ENCODE measurements at places on chromosomes 2 and 18. TPM values are rescaled to one million over a fixed set of nuclear protein-coding genes. Genes with fewer than 3 reads are reported as not detected.

Gene ITPRIPL1
- 2.0 TPM for total RNA-seq

Gene CCDC148
- total RNA-seq: 1.6 TPM

Gene NT5DC4
- 2.7 TPM for total RNA-seq

Gene ABCB11
- 9.2 TPM for total RNA-seq

Gene ZAP70
- total RNA-seq: 1.4 TPM

Gene RTP5
- not detected for total RNA-seq

Gene RBMS1
- 87.9 TPM for total RNA-seq

Gene DAW1
- total RNA-seq: 0.68 TPM

Gene MTCL1
- 16.5 TPM for total RNA-seq

Gene SF3B6
- total RNA-seq: 158 TPM

Gene DCDC2C
- total RNA-seq: not detected

DNA sequence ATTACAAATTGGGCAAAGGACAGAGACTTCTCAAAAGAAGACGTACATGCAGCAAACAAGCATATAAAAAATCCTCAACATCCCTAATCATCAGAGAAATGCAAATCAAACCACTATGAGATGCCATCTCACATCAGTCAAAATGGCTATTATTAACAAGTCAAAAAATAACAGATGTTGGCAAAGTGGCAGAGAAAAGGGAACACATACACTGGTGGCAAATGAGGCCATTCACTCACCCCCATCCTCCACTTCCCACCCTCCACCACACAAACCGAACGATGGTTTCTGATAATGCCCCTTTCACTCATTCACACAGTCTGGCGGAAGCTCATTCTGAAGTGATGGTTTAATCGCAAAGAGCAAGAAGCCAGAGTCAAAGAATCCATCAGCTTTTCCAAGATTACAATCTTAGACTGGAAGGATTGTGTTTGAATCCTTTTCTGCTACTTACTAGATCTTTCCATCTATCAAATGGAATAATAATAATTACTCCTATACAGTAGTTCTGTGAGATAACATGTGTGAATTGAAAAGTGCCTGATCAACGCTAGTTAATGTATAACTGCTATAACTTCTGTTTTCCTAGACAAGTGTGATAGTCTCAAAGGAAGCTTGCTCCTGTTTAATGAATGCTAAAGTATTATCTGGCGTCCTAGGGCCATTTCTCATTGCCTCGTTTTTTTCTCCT, 16.9 kb upstream of the CD28 start:
- no peak for DNase-seq

GRCh38 chr18:75216911-75217689, 6.5 kb downstream of the TSHZ1 start:
- no peak for DNase-seq

- no peak for DNase-seq
These were observed 163.1 kb downstream of the TXNL1 start for GRCh38 chr18:56475250-56475649.

GRCh38 chr2:137023205-137023604, 257.9 kb downstream of the THSD7B start:
- no peak for DNase-seq

DNA sequence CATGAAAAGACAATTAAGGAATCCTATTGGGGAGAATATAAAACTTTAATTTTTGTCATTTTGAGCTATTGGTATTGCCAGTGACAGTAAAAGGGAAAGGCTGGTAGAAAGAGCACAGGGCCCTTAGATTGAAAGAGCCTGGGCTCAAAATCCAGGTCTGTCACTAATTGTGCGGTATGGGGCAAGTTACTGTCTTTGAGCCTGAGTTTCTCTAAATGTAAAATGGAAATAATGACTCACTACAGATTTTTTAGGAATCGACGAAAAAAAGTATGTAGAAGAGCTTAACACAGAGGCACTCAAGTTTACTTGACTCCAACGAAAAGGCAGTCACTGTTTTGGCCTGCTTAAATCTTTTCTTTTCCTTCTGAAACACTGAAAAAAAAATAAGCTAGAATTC, 7.0 kb downstream of the NDUFV2 start:
- DNase-seq: no peak

- no peak for DNase-seq
These were observed 101.6 kb upstream of the TTN start for GRCh38 chr2:178908810-178909209.

- no peak for DNase-seq
These were observed 5.3 kb downstream of the PROM2 start for GRCh38 chr2:95279435-95280035.

DNA sequence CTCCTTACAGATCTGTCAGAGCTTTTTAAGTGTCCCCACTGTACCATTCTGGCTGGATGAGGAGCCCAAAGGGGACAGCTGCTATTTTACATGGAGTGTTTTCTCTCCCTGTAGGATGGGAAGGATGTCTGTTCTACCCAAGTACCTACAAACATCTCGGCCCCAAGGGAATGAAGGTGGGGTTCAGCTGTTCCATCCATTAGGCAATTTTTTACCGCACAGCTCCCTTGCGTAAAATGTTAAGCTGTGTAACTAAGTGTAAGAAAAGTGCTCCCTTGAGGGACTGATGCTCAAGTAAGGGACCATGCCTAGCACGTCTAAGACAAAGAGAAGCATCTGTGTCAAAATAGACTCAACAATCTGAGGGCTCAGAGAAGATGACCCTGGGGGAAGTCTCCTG, 180.3 kb downstream of the MYO5B start:
- DNase-seq: no peak

DNA sequence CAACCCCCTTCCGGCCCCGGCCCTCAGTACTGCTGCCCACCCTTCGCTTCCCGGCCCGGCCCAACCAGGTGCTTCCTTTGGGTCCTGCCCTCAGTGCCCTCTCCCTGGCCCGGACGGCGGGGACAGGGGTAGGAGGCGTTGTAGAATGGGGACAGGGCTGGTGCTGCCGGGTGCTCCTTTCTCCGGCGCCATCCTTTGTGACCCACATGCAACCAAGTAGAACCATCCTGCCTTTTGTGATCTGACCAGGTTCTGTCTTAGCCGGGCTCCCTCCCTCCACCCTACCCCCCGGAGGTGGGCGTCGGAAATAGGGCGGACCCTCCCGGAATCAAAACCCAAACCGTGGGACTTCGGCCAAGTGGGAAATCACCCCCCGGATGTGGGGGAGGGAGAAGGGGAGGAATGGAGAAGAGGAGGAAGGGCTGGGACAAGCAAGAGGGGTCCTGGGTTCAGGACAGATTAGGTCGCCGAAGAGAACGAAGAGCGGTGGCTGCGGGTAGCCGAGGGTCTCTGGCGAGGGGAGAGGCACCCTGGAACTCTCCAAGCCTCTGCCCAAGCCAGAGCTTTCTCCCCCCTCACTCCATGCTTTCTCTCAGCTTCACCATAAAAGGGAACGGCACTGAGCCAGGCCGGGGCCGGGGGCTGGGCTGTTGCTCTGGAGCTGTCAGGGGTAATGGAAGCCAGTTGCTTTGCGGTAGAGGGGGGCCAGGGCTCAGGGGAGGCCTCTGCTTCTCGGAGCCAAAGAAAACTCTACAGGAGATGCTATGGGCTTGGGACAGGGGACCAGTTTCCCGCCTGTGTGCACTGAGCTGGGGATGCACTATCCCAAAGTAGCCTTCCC, 756 bp upstream of the OST4 start:
- peak; percentile 84 for DNase-seq

- peak; percentile 70 for DNase-seq
These were observed 127.3 kb downstream of the PRKCE start for GRCh38 chr2:45778720-45779171.

DNA sequence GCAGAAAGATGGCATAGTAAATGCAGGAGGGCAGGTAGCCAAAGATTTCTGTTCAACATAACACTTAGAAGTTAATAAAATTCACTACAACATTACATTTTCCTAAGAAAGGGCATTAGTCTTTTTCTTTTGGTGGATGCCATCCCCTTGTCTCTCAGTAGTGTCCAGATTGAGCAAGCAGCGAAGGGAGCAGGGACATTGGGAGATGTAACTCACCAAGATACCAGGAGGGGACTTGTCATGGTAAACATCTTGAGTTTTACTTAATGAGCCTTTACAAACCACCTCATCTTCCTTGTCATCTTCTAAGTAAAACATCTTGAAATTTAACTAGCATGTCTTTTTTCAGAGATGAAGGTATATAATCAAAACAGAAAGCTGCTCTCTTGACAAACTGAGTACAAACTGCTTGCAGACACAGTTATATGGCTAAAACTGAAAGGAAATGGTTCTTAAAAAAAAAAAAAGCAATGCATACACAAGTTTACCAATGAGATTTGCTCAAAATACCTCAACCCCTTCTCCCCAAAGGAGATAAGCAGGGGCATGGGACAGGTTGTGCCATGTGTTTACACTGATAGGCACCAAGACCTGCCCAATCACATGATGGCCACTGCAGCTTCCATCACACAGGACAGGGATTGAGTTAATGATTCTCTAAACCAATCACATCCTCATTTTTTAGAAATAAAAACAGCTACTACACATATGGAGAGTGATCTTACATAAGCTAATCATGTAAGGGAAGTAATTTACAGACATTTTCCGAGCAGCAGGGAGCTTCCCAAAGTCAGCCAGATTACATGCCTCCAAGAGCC, 30.3 kb downstream of the LPIN2 start:
- DNase-seq: peak; percentile 57

DNA sequence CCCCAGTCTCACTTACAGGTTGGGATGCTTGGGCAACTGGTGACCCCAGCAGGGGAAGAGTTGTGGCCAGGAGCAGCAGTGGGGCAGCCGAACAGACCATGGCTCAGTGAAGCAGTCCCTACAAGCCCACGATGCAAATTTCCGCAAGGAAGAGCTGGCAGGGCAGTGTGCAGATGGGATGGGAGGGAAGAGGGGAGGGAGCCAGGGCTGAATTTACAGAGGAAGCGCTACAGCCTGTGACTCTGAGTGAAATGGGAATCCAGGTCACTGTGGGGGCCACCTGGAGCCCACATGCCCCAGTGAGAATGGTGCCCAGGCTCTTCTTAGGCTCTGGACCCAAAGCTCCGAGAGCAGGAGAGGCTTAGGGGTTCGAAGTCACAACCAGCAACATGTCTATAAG, 27.0 kb upstream of the SELENOI start:
- DNase-seq: no peak

DNA sequence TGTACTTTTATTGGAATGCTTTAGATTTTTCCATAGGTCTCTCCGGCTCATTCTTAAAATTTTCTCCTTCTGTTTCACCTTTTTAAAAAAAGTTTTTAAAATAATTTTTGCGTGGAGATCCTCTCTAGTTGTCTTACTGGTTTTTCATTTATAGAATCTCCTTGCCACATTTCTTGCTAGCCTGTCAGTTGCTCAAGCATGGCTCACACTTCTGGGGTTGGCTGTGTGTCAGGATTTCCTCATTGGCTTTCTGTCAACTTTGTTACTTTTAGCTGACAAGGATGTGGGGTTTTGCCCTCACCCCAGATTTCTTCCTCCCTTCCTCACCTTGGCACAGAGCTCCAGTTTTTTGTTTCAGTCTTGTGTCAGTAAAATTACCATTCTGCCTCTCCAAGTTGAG, 124.6 kb downstream of the ZNF407 start:
- DNase-seq: no peak

DNA sequence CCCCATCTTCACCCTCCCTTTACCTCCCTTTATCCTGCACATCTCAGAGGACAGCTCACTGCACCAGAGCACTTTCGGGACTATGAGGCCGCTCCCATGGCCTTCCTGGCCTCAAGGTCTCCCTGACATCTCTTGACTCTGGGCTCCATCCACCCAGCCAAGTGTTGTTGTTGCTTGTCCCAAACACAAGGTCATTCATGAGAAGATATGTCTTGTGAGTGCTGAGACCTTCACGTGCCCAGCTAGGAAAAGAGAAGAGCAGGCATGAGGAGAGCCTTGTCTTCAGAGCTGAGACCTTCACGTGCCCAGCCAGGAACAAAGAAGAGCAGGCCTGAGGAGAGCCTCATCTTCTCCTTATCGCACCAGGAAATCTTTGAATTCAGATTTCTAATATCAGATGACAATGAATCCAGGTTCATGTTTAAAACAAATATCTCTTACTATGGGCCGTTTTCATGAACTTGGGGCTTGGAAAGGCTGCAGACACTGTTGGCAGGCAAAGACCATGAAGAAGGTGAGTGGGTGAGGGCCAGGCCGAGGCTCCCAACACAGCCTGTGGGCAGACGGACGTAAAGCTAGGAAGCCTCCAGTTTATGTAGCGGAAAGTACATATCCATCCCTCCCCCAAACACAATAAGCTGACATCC, 256.1 kb downstream of the NDUFA10 start:
- no peak for DNase-seq

All from hepatocyte (in vitro differentiated cells).